ENCODE measurements at places on chromosomes 7 and 10.

- no peak for DNase-seq
These were observed 2.8 kb downstream of the AGAP3 start for GRCh38 chr7:151088856-151089699.

GRCh38 chr10:117596706-117597105, 54.2 kb downstream of the EMX2 start:
- DNase-seq = peak; percentile 70

DNA sequence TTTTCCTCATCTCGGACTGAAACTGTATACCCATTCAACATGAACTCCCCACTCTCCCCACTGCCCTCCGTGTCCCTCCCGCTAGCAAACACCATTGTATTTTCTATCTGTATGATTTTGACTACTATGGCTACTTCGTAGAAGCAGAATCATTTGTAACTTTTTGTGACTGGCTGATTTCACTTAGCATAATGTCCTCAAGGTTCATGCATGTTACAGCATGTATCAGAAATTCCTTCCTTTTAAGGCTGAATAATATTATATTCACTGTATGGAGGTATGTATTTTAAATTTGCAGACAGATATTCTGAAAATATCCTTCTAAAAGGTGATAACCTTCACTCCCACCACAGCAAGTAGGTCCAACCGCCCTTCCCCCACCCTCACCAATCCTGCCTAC, 42.9 kb upstream of the MMD2 start:
- DNase-seq = no peak

GRCh38 chr10:75753621-75754020, 322.2 kb downstream of the LRMDA start:
- DNase-seq = no peak

- no peak for DNase-seq
These were observed 778.0 kb downstream of the MAGI2 start for GRCh38 chr7:78675511-78675910.
